ENCODE measurements at places on chromosomes 4 and X.

DNA sequence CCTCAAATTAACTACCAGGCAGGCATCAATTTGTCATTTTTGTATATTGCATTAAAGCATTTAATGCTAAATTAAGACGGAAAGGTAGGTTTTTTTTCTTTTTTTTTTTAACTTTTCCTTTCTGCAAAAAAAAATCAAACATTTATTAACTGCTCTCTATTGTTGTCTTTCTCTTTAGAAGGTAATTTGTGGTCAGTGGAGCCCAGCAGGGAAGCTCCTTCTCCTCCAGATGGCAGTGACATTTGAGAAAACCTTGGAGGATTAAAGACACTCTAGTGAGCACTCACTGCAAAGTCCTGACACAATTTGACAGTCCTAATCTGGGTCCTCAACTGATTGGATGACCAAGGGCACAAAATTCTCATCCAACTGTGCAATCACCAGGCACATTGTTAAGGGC is 102.4 kb downstream of the SLIT2 start:
- DNase-seq = no peak

DNA sequence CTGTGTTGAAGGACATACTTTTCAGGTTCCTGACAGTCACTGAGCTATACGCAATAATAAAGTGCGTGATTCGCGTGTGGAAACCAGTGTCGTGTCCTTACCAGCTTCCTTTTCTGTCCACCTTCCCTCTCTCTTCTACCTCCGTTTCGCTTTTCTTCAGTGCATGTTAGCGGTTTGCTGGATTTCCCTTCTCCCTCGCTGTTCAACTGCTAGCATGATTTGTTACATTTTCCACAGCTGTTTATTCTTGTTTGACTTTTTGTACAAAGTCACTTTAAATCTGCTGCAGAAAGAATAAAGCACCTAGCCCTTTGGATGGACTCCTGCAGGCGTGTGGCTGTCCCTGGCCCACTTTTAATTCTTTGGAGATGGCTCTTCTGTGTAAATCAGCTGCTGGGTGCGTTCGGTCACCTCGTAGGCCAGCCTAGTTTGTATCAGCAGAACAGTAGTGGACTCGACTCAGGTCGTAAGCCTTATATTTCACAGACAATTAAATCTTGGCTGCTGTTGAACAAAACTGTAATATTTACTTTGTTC is 8.9 kb upstream of the HAND2 start:
- no peak for DNase-seq

DNA sequence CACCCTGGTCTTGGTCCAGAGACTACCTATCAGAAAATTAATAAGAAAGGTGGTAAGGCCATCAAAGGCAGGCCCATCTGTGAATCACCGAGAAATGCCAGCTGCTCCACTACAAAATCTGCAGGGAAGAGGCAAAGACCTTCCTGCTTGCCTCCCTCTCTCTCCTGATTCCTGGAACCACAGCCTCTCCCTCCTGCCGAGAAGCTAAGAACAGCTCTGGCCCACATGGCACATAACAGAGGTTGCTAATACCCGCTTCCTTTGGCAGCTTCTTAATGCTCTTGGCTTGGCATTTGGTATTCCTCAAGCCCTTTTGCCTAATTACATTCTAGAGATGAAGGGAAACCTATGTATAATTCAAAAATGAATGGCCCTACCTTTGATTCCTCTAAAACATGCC is 32.9 kb downstream of the RAI2 start:
- DNase-seq = no peak

DNA sequence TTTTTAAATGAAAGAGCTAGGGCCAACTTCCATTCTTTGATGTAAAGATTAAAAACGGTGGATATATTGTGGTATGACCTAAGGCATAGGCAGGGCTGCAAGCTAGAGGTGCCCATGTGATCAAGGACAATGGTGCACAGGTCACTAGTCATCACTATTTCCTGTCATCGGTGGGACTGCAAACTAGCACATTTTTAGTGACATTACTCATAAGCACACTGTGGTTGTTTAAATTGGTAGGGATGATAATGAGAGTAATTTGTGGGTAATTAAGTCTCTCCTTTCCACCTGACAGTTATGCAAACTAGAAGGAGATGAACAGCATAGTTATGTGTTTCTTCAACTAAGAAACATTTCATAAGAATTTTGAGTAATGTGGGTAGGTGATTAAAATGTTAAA is 85.4 kb downstream of the GPRIN3 start:
- DNase-seq = no peak

GRCh38 chr4:108849611-108850168 is 86.8 kb upstream of the ETNPPL start:
- DNase-seq = no peak

DNA sequence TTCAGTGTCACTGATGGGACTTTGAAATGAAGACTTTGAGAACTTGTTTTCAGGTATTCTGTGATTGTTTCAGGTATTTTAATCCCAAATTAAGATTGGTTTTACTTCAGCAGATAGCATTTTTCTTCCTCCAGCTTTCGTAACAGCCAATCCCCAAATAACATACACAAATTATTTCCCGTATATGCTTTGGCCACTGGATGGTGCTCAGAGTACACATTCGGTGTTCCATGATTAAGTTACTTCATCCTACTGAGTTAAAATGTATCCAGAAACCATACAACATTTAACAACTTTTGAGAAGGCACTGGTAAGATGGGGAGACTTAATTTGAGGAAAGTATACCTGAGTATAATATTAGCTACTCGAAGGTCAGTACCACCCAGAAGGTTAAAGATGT is 233.4 kb upstream of the FAM47A start:
- DNase-seq = no peak

DNA sequence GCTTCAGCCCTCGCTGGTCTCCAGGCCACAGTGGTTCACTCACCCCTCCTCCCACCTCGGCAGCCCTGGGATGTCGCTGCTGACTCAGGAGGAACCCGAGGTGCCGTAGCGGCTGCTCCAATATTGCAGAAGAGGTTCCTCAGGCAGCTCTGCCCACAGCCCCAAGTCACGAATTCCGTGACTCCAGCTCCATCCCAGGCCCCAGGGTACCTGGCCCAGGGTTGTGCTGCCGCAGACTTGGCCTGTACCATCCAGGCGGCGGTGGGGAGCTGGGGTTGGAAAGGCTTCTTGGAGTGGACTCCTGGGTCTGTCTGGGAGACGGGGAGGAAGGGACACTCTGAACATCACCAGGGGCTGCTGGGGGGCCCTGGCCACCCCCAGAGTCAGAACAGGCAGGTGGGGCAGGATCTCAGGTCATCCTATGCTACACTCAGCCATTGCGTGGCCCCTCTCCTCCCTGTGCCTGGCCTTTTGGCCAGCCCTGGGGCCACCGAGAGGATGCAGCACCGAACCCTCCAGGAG is 728 bp upstream of the HGFAC start:
- peak; percentile 72 for DNase-seq

GRCh38 chr4:126341927-126342326 is 1027.2 kb downstream of the FAT4 start:
- no peak for DNase-seq

GRCh38 chr4:69888336-69888735 is 28.4 kb upstream of the SULT1E1 start:
- DNase-seq = peak; percentile 35

- peak; percentile 55 for DNase-seq
Measured at GRCh38 chr4:88818631-88819470, 121.2 kb upstream of the NAP1L5 start.

- peak; percentile 32 for DNase-seq
Measured at GRCh38 chr4:24686866-24687692, 102.7 kb upstream of the DHX15 start.

DNA sequence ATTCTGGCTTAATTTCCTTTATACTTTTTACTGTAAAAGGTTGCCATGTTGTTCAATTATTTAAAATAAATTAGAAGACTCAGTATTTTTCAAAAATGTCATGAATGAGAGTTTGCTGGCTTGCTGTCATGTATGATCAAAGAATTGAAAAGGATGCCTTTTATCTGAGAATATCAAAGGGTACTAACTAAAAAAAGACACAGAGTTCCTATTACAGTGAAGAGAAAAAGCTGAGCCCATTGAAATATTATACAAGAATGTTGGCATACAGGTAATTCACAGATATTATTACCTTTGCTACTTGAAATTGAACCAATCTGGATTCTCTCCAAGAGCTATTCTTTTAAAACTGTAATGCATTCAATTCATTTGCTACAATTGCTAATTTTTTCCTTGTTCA is 200.0 kb downstream of the PPP3CA start:
- DNase-seq = no peak

GRCh38 chrX:129111081-129111798 is 412.1 kb downstream of the SMARCA1 start:
- DNase-seq = no peak

DNA sequence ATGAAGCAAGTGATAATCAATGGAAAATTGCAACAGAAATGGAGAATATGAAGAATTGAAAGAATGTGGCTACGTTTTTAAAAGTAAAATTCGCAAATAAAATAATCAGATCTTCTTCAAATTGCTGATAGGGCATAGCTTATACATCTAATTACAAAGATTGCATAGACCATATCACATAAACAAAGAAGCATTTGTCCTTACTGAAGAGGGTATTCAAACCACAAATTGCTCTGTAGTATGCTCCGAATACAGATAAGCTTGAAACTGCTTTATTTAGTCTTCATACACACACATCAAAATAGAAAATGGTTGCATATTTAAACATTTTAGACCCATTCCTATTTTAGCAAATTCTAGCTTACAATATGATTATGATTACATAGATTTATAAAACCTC is 206.7 kb upstream of the SLIT2 start:
- DNase-seq = no peak
